ENCODE measurements at places on chromosomes 5 and 9.

DNA sequence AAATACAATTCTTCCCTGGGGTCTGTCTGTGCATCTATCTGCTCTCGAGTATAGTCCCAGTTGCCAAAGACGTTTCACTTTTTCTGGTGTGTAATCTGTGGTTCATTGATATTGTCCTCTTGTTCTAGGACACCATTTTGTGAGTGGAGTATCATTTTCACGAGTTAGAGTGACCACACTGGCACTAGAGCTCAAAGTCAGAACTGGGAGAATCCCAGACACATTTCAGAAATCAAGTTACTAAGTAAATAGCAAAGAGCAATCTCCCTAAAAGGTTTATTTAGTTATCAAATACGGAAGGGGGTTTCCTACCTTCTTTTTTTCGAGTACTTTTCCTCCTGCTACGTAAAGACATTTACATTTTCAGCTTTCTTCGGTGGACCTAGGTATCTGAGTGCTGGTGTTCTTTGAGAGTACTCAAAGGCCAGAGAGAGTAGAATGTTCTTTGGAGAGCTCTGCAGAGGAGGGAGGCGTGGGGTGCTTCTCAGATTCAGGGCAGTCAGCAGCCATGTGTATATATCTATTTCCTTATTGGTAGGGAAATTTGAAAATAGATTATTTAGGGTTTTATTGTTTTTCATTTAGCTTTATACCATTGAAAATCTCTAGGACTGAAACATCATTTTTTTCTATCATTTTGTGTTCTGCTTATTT, 8.9 kb upstream of the HSPA9 start:
- no peak for DNase-seq

DNA sequence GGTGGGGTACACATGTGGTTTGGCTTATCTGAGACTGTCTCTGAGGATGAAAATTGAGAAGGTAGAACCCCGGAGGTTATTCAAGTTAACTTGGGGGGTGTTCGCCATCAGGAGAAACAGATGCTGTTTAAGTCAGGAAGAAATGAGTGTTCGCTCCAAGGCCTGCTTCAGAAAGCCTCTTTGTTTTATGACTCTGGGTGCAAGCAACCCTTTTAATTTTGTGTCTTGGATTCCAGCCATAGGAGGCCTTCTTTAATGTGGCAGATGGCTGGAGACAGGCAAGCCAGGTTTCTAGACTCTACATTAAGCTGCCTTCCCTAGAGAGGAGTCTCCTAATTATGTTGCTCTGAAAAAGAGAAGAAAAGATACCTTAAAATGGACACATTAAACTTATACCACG, 4.2 kb upstream of the SMAD5 start:
- DNase-seq, result no peak

DNA sequence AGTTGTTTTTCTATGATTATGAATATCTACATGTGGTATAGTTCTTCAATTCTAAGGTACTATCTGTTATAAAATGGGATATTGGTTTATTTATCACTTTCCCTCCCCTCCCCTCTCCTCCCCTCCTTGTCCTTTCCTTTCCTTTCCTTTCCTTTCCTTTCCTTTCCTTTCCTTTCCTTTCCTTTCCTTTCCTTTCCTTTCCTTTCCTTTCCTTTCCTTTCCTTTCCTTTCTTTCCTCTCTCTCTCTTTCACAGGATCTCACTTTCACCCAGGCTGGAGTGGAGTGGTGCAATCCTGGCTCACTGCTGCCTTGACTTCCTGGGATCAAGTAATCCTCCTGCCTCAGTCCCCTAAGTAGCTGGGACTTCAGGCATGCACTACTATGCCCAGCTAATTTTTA, 466.8 kb downstream of the DMAC1 start:
- no peak for DNase-seq

- no peak for DNase-seq
Measured at GRCh38 chr5:63743096-63743798, 219.0 kb downstream of the HTR1A start.

DNA sequence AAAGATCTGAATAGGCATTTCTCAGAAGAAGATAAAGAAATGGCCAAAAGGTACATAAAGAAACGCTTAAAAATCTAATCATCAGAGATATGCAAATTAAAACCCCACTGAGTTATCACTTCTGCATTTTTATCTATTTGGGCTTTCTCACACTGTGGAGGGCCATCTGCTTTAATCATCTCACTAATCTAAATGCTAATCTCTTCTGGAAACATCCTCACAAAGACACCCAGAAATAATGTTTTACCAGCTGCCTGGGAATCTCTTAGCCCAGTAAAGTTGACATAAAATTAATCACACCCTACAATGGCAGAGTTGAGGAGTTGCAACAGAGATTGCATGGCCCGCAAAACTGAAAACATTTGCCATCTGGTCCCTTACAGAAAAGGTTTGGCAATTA, 407.9 kb upstream of the CYLC2 start:
- no peak for DNase-seq

DNA sequence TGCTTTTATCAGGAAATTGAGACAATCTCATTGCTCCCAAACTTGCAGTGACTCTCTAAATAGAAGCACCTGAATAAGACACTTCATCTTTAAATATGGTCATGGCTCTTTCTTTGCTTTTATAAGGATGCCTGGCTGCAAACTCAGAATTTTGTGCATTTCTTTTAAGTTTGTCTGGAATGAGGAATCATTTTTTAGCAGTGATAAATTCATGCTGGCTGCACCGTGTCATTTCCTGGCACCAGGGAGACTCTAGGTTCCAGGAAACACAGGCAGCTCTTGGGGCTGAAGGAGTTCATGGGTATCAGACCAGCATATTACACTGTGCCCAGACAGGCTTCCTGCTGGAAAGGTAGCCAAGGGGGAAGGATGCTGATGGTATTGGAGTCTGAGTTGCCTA, 109.9 kb downstream of the NUDT12 start:
- DNase-seq, result no peak

DNA sequence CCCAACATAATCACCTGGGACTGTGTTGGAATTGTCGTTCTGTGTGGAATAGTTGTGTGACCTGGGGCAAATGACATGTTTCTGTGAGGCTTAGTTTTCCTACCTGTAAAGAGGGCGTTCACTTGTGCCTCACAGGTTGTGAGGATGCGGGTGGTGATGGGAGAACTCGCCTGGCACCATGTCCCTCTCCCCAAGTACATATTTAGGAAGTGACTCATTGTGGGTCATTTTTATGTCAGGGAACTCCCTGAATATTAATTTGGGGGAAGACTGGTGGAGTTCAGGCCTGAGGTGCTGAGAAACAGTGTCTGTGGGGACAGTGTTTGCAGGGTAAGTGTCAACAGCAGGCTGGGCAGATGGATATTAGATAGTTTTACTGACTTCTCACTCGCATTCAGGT, 144.7 kb downstream of the KDM4C start:
- DNase-seq, result no peak

DNA sequence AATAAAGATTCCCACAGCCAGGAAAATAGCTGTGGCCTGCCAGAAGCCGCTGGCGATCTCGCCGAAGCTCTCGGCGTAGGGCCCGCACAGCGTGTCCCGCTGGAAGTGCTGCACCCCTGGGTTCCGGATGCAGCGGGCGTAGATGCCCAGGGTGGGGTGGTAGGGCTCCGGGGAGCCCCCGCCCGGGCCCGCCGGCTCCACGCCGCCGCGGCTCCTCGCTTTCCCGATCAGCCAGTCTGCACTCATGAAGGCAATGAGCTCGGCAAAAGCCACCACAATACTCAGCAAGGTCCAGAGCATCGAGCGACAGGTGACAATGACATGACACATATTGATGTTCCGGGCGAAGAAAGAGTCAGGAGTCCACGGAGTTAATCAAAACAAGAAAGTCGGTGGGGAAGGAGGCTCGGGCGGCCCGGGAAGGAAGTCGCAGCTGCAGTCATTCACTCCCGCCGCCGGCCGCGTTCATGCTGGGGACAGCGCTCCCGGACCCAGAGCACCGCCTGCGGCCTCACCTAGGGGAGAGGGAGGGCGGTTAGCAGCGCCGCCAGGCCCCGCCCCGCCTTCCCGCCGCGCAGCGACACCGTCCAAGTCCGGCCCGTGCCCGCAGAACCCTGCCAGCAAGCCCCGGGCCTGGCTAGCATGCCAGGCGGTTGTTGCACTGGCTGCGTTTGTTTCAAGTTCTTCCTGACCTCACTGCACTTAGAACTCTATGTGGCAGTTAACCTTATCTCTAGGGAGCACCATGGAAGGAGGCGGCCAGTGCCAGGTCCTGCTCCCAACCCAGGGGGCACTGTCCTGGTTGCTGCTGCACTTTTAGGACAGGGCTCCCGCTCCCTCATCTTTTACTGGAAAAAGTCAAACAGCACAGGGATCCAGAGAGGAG, 138.4 kb downstream of the LHFPL2 start:
- peak; percentile 23 for DNase-seq

DNA sequence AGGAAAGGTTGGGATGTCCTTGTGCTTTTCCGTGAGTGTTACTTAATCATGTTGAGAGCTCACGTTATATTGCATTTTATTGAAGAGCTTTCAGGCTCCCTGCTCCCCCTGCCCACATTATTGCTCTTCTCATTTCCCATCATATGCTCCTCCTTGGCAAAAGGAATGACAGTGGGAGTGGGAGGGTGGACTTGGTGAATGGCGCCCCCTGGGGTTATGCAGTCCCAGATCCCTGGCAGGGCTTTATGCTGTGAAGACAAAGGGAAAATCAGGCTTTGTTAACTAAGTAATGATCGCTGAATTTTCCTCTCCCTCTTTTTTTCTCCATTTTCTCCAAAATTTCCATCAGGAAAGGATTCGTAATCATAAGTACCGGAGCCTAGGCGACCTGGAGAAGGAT, 166.6 kb downstream of the SMARCA2 start:
- no peak for DNase-seq

- no peak for DNase-seq
Measured at GRCh38 chr5:178186427-178186826, 744 bp downstream of the GMCL2 start.

- DNase-seq, result no peak
Measured at GRCh38 chr5:158851488-158851887, 248.2 kb downstream of the EBF1 start.

DNA sequence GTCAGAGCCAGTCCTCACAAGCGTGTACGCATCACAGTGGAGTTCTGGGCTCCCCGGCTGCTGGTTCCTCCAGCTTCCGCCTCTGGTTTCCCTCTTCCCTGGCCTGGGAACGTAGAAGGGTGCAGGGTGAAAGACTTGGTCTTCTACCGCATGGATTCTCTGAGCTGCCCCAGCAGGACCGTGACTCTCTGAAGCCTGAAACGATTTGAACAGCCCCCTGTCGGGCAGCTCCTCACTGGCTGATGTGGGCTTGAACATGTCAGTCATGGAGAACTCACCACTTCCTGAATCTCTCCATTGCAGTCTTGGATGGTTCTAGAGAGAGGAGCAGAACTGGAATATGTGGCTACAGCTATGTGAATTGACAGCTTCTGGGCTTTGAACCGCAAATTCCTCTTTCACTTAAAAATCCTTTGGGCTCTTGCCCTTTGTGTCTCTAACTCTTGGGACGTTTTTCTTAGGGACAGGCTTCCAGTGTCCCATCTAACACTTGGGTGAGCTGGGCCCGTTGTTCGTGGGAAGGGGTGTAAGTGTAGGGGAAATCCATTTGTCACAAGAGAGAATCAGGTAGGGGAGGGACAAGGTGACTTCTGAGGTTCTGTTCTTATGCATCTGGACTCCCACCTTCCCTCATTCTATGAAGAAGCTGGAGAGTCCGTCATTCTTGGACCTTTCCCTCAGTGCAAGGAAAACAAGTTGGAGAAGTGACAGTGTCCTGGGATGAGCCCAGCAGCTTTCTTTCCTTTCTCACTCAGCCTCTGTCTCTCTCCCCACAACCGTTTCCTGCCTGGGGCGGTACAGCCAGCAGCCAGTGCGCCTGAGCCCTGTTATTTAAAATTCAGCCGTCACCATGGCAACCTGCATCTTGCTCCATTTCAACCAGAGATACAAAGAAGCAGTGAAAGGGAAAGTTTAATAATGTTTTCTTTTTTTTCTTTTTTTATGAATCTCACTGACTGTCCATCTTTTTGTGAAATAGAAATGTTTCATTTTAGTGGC, 84.7 kb downstream of the PTTG1 start:
- peak; percentile 92 for DNase-seq

DNA sequence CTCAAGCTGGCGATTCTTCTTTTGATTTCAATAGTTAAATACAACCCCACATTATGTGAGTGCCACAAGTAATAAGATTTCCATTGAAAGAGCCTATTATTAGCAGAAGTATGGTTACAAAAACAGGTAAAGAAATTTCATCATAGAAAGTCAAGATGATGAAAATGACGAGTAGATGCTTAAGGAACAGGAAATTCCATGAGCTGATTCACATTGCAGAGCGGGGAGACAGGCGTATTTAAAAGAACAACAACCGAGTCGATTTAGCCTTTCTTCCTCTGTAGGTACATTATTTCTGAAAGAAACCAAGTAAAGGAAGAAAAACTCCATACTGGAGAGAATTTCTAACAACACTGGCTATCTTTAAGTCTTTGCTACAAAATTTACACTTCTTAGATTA, 310.4 kb downstream of the SLF1 start:
- DNase-seq, result no peak

DNA sequence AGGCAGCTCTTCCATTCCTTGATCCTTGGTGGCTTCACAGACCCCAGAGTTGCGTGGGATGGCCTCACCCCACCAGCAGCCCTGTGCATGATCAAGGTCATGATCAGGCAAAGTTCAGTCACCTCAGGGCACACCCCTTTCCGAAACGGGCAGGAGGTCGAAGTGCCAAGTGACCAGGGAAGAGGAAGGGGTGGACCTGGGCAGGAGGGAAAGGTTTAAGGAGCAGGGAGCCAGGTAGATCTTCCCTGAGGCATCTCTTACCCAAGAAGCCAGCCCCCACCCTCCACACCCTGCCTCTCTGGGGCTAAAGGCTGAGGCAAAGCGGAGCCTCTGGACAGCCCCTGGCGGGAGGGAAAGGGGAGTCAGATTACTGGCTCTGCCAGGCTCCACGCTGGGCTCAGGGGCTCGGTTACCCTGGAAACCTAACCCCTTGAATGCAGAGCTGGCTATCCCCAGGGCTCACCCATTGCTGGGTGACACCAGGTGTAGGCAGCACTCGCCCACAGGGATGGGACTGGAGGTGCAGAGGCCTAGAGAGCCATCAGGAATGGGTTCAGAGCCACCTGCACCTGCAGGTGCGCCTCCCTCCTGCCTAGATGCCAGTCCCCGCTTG, 3.6 kb downstream of the MGAT4B start:
- DNase-seq, result no peak

GRCh38 chr9:6968271-6968670, 210.5 kb downstream of the KDM4C start:
- DNase-seq, result no peak

DNA sequence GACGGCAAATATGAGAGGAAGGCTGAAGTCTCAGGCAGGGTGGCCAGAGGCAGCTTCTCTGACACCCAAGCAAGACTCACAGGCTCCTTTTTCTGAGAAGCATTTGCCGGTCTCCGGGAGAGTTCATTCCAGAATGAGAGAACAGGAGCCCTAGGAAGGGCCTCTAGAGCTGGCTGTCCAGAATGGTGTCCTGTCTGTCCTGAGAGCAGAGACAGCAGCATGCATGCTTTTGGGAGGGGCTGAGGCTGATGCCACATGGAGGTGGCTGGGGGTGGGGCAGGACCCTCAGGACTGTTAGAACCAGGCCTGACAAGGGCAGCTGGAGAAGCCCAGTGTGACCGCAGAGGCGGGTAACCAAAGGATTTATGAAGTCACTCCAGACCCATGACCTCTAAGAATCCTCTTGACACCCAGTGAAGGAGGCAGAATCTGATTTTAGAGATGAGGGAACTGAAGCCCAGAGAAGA, 60.0 kb downstream of the SHB start:
- DNase-seq, result no peak
